ENCODE measurements at places on chromosomes 5 and 9. TPM values are rescaled to one million over a fixed set of nuclear protein-coding genes. Genes with fewer than 3 reads are reported as not detected.

DMRTA1 gene
- 0.78 TPM for total RNA-seq

S1PR3 gene
- total RNA-seq: 10.5 TPM

DNAJC18 gene
- total RNA-seq: 14.2 TPM

BAAT gene
- not detected for total RNA-seq

CDX1 gene
- total RNA-seq: 0.22 TPM

BTNL3 gene
- not detected for total RNA-seq

TRAF1 gene
- total RNA-seq: 7.6 TPM

GLRA1 gene
- not detected for total RNA-seq

SH3TC2 gene
- total RNA-seq: 1.5 TPM

KIF20A gene
- 47.7 TPM for total RNA-seq

IL31RA gene
- total RNA-seq: 1.4 TPM

MAN1B1 gene
- 60.9 TPM for total RNA-seq

NCS1 gene
- total RNA-seq: 26.7 TPM

GABRA1 gene
- not detected for total RNA-seq

REEP5 gene
- total RNA-seq: 57.1 TPM

GDF9 gene
- 0.11 TPM for total RNA-seq

FOXI1 gene
- total RNA-seq: not detected

IRX4 gene
- not detected for total RNA-seq

TNFSF8 gene
- not detected for total RNA-seq

GABRA6 gene
- not detected for total RNA-seq

ECSCR gene
- total RNA-seq: 1.5 TPM

GBGT1 gene
- 9.5 TPM for total RNA-seq

PTGDS gene
- total RNA-seq: 0.65 TPM

PRRX2 gene
- 20.9 TPM for total RNA-seq

RASEF gene
- 0.11 TPM for total RNA-seq

TMEM171 gene
- 6.6 TPM for total RNA-seq

CEL gene
- total RNA-seq: 0.11 TPM

FOXD4L4 gene
- 0.13 TPM for total RNA-seq

SLC35D2 gene
- 23.7 TPM for total RNA-seq

DDX4 gene
- total RNA-seq: not detected
